ENCODE measurements at places on chromosomes 13 and 19.
A peak's percentile ranks its signal among the peaks of the same experiment; 100 is the strongest.

GRCh38 chr19:15072930-15073647 is 8.9 kb upstream of the OR1I1 start:
- no peak for DNase-seq

GRCh38 chr13:44243198-44243857 is 130.3 kb upstream of the SERP2 start:
- no peak for DNase-seq

DNA sequence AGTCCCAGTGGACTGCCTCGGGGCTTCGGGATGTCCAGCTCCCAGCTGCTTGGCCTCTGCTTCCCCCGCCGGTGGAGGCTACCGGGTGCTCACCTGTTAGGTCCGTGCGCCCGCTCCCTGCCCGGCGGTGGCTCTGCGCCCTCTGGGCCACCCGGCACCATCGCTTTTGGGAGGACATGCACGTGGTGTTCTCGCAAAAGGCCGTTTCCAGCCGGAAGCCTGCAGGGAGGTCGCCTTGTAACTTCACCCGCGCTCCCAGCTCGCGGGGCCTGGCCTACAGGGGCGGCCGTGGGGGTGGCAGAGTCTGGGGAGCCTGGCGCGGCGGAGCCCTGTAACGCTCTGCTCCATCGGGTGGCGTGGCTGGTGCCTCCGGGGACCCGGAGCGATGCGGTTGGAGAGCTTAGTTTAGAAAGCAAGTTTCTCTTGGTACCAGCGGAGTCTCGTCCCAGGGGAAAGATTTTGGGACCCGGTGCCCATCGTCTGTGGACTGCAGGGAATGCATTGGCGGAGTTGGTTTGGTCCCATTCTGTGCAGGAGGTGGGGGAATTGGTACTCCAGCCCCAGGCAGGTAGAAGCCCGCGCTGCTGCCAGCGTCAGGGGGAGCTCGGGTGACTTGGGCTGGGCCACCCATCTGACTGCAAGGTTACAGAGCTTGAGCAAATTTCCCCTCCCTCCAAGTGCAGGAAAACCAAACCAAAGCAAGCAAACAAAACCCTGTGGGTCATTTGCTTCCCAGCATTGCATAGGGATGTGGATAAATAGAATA is 673 bp downstream of the SPATA13 start:
- no peak for DNase-seq

- no peak for DNase-seq
Measured at GRCh38 chr19:8123683-8124082, 25.7 kb downstream of the FBN3 start.

DNA sequence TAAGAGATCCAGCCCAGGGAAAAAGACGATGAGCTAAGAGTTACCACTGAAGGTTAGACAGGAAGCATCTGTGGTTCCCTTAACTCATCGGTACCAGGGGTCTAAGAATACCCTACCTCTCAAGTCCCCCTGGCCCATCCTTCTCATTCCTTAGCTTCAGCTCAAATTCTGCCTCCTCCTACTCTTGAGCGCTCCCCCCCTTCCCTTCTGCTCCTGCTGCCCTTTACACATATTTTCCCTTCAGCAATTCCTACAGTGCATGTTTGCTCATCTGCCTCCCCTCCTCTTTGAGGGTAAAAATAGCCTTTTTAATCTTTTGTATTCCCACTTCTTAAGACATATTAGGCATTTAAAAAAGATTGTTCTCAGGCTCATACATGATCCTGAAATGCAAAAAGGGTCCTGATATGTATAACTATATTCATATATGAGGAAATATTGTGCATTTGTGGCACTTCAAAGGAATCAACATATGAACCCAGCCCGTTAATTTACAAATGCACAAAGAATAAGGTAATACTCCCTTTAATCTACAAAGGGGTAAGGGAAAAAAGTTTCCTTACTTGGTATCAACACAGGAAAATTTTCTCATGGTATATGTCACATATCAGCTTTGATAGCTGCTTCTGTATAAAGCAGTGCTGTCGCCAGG is 33.1 kb downstream of the LNX2 start:
- no peak for DNase-seq

- no peak for DNase-seq
Measured at GRCh38 chr19:18418483-18419194, 559 bp upstream of the SSBP4 start.

DNA sequence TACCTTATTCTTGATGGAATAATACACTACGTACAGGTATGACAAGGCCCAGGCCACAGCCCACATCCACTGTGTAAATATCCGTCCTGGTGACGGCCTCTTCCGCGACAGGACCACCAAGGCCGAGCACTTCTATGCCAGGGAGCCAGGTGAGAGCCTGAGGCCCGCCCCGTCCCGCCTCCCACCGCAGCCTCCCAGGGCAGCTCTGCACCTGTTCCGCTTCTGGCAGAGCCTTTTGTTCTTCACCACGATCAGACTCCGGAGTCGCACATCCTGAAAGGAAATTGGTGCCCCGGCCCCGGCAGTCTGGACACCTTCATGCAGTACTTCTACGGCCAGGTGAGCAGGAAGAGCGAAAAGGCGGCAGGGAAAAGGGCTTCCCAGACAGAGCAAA is 10.6 kb upstream of the ZNF358 start:
- DNase-seq, result no peak

DNA sequence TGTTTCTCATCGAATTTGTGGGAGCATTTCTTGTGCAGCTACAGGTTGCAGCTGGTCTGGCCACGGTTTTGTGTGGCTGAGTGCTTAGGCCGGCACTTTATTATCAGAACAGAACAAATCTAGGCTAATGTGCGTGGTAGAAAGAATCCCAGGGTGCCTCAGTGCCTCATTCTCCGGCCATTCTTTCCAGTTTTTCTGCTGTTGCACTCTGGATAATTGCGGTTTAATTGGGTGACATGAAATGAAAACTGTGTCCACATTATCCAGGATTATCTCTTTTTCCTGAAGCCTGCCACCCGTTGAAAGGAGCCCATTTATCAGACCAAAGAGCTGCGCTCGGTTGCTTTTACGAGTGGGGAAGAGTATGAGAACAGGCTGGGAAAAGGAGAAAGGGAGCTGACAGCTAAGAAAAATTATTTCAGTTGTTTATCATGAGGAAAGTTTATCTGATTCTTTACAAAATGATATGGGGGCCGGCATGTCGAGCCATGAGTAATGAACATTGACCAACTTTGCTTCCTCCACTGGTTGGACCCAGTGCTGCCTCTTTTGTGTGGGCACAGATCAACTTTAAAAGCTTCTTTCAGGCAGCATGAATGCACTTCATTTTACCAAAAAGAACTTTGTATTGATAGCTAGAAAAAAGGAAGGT is 117.0 kb upstream of the SOX21 start:
- no peak for DNase-seq

GRCh38 chr13:23592596-23592995 is 22.4 kb downstream of the TNFRSF19 start:
- no peak for DNase-seq

GRCh38 chr13:33832872-33833271 is 14.9 kb downstream of the RFC3 start:
- no peak for DNase-seq

GRCh38 chr19:48596679-48597465 is 9.7 kb upstream of the SPACA4 start:
- no peak for DNase-seq

- DNase-seq, result no peak
Measured at GRCh38 chr13:103410002-103410401, 343.8 kb upstream of the SLC10A2 start.

- DNase-seq, result no peak
Measured at GRCh38 chr19:4678881-4679790, 9.0 kb upstream of the MYDGF start.

- DNase-seq, result peak; percentile 68
Measured at GRCh38 chr19:4304538-4305256, at the start of gene FSD1. Gene FSD1, plus strand, starts transcription at chr19:4304598. Its CDS starts 149 bp downstream, at chr19:4304747.

DNA sequence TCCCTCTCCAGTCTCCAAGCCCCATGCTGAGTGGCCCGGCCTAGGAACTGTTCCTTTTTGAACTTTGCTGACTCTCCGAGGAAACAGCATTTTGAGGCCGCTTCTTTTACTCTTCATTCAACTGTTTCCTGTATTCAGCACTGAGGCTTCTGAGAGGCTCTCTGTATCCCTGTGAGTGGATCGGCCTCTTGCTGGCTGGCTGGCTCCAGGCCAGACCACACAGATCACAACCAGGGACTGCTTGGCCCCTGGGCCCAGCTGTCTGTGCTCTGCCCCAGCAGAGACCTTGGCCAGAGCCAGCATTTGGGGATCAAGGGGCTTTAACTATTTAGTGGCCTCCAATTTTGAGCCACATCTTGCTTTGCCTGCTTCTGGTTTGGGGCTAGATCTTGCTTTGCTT is 75.6 kb upstream of the KL start:
- no peak for DNase-seq

DNA sequence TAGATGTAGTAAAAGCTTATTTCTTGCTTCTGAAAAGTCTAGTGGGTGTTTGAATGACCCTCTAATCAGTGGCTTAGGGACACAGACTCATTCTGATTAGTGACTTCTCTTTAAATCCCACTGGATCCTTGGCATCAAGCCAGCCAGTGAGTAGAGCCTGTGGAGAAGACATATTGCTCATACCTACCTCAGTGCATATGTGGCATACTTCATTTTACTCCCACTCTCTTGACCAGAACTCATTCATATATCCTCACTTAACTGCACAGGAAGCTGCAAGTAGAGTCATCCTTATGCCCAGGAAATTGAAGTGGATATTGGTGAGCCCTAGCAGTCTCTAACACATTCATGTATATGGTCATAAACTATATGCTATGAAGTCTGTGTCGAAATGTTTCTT is 148.3 kb downstream of the PDS5B start:
- no peak for DNase-seq

DNA sequence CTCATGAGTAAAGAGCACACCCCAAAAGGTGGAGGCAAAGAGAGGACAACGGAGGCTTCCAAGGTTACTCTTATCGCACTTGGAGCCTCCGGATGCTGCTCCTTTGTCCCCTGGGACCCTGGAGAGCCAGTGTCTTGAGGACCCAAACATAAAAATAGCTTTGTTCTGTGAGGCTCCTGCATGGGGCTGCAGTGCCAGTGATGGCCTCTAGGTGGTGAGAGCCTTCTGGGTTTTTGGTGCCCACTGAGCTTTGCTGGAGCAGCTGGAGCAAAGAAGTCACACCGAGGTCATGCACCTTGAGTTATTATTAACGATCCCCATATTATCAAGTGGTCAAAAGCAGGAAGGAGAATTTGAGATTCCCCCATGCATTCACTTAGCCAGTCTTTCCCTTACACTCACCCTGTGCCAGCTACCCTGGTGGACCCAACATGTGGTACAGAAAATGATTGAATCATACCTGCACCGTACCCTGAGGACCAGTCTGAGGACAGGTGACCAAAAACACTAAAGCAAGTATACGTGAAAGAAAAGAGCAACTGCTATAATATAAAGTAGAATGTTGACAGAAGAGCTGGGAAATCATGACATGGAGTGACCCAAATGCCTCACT is 41.5 kb downstream of the ZNF682 start:
- peak; percentile 7 for DNase-seq

GRCh38 chr19:8126511-8126910 is 22.9 kb downstream of the FBN3 start:
- DNase-seq, result no peak

GRCh38 chr13:73608157-73608516 is 526.1 kb downstream of the KLF12 start:
- no peak for DNase-seq

DNA sequence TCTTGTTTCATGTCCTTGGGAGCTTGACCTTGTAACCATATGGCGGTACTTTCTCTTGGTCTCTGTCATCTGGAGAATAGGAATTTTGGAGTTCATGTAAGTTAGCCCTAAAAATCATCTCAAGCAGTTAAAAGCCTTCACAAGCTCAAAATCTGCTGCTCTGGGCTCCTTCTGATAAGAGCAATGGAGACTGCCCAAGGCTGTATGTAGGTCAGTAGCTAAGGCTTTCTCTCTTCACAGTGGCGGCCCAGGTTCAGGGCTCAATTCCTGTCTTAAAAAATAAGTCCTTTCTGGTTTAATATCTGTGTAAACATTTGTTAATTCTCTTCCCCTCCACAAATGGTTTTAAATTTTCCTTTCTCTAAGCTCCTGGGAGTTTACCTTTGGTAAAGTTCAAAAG is 45.3 kb upstream of the ANKRD10 start:
- DNase-seq, result no peak

DNA sequence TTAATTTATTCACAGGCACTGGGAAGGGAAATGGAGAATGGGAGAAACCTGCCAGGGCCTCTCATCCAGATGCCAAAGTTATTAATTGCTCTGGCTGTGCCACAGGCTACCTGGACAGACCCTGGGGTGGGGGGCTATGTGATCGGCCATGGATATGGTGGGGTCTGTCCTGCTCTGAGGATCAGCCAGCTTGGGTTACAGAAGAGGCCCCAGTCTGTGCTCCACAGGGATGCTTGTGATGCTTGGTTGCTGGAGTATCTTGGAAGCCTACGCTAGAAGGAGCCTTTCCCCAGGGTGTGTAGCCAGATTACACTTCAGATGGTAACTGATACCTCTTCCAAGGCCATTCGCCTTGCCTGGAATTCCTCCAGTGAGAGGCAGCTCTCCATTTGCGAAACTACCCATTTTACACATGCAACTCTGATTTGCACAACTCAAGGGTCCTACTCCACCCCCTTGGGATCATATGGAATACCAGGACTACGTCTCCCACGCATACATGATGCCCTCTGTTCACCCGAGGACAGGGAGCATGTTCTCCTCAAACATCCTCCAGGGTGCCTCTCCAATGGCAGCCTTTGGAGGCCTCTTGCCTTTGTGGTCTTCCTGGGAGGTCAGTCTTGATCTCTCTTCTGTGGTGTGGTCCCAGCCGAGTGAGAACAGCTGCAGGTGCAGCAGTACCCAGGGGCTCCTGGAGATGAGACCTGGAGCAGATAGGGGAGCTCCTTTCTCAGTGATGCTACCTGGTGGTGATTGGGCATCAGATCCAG is 186.6 kb upstream of the TSHZ3 start:
- DNase-seq, result no peak

DNA sequence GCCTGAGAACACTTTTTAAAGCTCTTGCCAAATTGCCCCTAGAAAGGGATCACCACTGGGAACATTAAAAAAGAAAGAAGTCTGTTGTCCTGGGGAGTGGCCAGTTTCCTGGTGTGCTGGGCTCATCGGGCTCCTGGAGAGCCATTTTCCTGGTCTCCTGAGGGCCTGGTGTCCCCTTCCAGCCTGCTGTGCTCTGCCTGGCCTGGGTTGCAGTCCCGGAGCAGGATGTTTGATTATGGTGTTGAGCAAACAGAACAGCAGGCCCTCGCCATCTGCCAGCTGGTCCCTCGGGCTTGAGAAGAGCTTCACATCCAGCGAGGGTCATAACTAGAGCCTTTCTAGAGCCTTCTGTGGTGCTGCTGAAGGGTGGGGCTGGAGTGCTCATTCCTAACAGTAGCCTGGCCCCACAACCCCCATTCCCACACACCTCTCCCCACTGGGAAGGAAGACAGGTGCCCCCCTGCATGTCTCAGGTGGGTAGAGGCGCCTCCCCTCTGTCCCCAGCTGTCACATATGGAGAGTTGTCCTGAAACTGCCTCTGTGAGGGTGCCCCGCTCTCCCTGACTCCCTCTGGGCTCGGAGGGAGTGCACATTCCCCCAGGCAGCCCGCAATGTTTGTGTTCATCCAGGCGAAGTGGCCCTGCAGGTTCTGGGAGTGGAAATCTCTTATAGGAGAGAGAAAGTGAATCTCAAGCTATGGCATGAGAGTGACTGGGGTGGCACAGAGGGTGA is 151.1 kb downstream of the SIPA1L3 start:
- DNase-seq, result no peak

Data from activated CD8-positive, alpha-beta memory T cell treated with anti-CD3 and anti-CD28 coated beads for 48 hours (primary cell).